Activated gamma-delta T cell treated with anti-CD3 and anti-CD28 coated beads, Interleukin-2, amount 50 U/mL, for 16 hours (primary cell): ENCODE measurements at places on chromosomes 2 and 18.

DNA sequence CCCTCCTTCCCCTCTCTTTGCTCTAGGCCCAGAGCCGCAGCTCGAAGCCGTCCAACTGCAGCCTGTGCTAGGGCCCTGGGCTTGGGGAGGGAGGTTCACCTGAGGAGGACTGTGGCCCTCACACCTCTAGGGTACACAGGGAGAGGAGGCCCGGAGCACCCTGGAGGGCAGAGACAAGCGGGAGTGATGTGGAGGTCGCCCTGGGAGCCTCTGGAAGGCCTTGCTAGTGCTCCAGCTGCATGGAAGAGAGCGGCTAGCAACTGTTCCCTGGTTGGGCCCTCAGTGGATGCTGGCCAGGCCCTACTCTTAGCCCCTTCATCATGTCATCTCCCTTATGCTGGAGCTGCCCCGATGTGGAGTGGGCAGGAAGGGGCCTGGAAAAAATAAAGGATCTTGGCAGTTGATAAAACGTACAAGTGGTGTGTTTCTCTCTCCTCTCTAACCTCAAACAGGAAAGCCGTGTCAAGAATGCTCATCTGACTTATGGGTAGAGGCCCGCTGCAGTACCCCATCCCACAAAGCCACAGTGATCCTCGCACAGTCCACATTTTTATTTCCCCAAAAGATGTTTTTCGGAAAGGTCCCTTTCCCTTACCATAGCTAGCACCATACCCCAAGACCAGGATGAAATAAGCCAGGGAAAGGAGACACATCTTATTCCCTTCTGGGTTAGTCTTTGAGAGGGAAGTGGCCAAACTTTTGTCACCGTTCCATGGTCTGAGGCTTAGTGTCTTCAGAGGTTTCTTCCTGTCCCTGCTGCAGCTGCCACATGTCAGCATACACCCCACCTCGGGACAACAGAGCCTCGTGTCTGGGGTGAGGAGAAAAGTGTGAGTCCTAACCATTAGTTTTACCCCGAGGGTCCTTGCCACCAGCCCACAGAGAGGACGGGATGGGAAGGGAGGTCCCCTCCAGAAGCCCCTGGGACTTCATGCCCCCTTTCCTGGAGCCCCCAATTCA lies 2.9 kb downstream of the ZFAND2B start:
- DNase-seq = no peak

DNA sequence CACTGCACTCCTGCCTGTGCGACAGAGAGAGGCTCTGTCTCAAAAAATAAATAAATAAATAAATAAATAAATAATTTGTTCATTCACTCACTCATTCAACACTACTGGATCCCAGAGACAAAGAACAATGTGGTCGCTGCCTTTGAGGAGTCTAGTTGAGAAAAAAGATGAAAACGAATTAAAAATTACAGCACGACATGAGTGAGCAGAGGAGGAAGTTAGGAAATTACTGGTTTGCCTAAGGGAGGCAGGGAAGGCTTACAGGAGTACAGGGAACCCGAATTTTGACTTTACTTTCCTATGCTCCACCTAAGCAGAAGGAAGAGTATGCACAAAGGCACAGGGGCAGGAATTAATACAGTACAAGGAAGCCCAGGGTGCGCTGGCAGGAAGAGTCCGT lies 4.2 kb upstream of the KCMF1 start:
- DNase-seq = no peak

GRCh38 chr2:226179010-226179409 lies 620.6 kb downstream of the IRS1 start:
- no peak for DNase-seq

DNA sequence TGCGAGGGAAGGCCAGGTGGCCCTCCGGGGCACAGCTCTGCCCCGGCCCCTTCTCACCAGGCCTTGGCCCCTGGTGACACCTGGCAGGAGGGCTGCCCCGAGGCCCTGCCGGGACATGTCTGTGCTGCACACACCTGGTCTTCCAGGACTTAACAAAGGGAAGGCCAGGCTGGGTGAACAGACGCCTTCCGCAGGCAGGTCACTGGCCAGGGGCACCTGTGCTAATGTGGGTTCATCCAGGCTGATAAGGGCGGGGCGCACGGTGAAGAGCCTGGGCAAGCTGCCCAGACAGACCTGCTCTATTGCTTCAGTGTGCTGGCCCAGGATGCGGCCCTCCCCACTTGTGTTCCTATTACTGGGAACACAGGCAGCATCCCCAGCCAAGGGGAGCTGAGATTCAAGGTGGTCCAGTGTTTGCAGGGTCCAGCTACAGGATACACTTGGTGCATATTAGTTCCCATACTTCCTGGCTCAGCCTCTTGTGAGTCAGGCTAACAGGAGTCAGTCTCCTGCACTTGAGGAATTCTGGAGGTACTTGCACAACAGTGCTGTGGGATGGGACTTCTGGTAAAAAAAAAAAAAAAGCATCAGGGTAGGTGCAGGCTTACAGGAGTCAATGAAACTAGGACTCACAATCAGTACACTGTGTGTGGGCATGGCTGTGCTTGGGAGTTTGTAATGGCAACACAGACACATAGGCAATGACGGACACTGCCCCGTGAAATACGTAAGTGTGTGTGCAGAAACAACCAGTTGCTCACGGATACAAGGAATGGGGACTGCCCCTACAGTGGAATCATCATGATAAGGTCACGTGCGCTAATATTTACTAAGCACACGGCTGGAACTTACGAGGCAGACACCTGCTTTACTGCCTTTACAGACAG lies 261.4 kb downstream of the TWIST2 start:
- DNase-seq = no peak

GRCh38 chr2:196208915-196209314 lies 37.5 kb upstream of the STK17B start:
- DNase-seq = no peak

DNA sequence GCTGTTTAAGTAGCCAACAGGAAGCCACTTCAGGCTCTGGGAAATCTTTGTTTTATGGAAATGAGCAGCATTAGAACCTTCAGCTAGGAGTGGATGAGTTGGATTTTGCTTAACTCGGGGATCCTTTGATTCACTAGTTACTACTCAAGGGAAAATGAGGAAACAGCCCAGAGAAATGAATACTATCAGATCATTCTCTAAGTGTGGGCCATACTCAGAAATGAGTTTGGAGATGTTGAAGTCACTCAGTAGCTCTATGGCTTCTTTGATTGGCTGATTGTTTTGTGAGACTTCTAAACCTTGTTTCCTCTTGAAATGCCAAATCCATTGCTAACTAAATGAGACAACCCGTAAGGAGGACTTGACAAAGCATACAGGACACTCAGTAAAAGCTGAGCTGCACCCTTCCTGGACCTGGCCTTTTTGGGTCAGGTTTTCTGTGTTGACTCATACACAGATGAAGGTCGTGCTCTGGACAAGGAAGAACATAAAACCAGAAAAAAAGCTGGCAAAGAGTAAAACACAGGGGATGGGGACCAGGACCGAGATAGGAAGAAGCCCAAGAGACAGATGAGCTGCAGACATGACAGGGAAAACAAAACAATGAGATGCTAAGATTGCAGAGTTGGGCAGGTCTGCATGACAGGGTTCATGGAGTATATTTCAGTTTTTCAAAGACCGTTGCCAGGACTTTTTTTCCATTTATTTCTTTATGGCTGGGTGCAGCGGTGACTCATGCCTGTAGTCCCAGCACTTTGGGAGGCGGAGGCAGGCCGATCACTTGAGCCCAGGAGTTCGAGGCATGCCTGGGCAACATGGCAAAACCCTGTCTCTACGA lies 41.6 kb downstream of the INO80C start:
- DNase-seq = no peak

DNA sequence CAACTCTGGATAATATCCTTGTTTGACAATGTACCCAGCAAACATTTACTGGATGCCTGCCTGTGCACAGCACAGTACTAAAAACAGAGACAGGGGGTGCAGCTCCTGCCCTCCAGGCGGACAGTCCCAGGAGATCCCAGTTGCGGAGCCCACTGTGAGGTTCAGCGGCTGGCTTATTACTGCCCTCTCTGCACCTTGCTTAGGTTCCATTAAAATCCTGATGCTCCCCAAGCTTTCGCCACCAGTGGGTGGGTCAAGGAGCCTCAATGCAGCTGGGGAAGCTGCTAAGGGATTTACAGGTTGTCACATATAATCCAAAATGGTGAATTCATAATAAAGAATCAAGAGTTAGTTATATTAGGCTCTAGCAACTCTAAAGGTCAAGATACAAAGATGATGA lies 38.3 kb downstream of the CRACDL start:
- no peak for DNase-seq

DNA sequence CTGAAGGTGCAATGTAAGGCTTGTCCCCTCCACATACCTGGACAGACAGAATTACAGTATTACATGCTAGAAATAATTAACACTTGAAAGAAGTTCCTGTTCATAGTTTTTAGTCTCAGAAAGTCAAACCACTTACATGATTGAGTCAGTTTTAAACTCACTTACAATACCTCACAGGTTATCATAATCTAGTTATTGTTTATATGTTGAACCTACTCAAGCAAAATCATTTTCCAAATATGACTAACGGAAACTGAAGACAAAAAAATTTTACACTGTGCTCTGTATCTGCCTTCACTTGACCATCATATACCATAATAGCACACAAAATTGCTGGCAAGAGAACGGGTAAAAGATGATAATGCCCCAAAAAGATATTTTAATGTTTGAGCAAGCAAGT lies 78.5 kb downstream of the ATL2 start:
- DNase-seq = no peak

DNA sequence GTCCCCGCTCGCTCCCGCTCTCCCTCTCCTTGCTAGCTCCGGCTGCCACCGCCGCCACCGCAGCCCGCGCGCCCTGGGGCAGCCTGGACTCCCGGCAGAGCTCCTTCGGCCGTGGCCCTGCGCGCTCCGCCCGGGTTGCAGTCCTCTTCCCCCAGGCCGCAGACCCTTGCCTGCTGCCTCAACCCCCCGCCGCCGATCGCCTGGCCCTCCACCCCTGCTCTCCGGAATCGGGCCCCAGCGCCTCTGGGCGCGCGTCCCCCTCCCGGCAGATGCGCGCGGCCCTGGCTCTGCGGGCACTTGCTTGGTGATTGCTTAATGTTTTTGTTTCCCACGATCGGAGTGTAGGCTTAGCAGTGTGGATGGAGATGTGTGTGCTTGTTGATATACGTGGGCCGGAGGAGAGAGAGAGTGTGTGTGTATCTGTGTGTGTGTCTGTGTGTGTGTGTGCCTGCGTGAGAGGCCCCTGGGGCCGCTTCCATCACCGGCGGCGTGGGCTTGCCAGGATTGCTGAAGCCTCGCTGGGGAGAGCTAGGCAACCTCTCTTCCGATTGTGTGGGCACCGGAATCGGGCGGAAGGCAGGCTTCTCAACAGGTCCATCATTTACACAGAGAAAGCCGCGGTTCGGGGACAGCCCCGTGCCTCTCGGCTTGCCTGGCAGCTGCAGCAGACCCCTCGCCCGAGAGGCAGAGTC lies 877 bp downstream of the INHBB start:
- no peak for DNase-seq

DNA sequence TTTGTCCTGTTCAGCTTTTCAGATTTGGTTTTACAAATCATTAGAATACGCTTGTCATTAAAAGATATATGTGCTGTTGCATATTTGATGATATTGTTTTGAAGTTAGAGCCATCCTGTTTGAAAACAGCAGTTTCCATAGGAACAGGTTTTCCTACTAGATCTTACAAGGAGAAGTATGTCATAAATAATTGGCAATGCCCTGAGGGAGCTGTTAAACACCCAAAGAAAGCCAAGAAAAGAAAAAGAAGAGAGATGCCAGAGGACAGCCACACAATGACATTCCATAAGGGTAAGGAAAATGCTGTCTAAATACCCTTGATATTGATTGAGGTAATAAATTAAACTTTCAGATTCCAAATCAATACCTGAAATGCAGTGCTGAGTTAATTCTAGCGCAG lies 392.2 kb upstream of the CRIM1 start:
- no peak for DNase-seq
